ENCODE measurements at places on chromosomes 6 and 20.

GRCh38 chr20:1415667-1416468, 23.0 kb upstream of the FKBP1A start:
- peak; percentile 99 for DNase-seq

DNA sequence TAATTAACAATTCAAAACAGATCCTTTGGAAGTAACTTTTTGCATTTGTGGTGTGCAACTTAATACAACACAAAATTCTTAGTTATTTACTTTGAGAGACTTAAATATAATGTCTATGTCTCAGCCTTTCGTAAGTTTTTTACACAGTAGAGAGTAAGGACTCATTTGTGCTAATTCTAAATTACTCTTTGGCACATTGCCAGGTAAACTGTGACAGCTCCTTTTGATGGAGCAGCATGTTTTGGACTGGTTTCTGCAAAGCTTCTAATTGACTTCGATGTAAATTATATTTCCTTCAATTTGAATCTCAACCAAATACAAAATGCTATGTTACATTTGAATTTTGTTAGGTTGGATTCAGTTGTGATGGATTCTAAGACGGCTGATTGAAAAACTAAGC, 450.7 kb upstream of the OPRM1 start:
- DNase-seq, result no peak

DNA sequence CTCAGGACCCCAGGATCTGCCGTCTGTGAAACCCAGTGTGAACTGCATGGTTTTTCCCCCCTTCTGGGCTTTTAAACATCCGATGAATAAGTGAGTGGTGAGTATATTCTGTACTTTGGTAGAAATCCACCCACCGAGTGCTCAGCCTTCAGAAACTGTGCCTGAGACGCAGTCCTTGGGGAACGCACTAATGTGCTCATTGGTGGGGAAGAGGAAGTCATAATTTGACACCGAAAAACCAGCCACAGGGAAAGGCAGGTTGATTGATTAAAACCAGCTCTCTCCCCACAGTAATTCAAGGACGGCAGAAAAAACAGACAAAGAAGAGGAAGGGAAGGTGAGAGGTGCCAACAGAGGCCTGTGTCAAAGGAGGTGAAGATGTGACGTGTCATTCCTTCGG, 21.7 kb downstream of the EDN3 start:
- DNase-seq, result no peak

GRCh38 chr6:34052918-34053608, 92.8 kb downstream of the GRM4 start:
- DNase-seq, result no peak

- peak; percentile 100 for DNase-seq
Observed at GRCh38 chr20:10857352-10858070, 183.7 kb upstream of the JAG1 start.

GRCh38 chr6:25503686-25504085, 148.3 kb upstream of the SCGN start:
- no peak for DNase-seq

GRCh38 chr20:40787941-40788340, 98.9 kb upstream of the MAFB start:
- DNase-seq, result no peak

DNA sequence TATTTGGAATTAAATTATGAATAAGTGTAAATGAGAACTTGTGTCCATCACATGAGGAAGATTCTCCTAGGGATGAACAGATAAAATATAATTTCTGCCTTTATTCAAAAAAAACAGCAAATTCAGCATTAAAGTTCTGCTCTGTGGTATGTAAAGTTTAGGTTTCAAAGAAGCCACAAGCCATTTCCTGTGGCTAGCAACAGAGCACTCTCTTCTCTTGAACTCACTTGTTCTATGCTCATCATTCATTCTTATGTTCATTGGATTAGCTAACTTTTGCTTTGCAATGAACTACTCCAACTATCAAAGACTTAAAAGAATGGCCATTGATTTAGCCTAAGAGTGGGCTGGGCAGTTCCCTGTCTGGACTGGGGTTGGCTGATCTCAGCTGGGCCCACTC, 20.8 kb upstream of the SNRPB2 start:
- DNase-seq, result no peak

DNA sequence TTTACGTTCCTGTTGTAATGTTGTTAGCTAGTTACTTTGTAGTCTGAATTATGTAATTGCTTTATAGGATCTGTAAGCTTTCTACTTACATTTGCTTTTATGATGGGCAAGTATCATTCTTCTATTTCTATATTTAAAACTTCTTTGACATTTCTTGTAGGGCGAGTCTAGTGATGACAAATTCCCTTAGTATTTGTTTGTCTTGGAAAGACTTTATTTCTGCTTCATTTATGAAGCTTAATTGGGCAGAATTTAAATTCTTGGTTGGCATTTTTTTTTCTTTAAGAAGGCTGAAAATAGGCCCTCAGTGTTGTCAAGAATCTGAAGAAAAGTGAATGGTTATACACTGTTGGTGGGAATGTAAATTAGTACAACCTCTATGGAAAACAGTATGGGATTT, 506.3 kb downstream of the TENT5A start:
- no peak for DNase-seq

GRCh38 chr20:17681726-17682102, 328 bp downstream of the RRBP1 start:
- DNase-seq, result no peak

Data from renal cortical epithelial cell (primary cell).